Right lobe of liver (tissue), 6 donors: ENCODE measurements at places on chromosomes 7 and 10. TPM values are rescaled to one million over a fixed set of nuclear protein-coding genes. Genes with fewer than 3 reads are reported as not detected.

The LIPK gene
- not detected for total RNA-seq

The IFIT2 gene
- 6.4 TPM for total RNA-seq

The CHRM2 gene
- total RNA-seq: 0.25 TPM

DNA sequence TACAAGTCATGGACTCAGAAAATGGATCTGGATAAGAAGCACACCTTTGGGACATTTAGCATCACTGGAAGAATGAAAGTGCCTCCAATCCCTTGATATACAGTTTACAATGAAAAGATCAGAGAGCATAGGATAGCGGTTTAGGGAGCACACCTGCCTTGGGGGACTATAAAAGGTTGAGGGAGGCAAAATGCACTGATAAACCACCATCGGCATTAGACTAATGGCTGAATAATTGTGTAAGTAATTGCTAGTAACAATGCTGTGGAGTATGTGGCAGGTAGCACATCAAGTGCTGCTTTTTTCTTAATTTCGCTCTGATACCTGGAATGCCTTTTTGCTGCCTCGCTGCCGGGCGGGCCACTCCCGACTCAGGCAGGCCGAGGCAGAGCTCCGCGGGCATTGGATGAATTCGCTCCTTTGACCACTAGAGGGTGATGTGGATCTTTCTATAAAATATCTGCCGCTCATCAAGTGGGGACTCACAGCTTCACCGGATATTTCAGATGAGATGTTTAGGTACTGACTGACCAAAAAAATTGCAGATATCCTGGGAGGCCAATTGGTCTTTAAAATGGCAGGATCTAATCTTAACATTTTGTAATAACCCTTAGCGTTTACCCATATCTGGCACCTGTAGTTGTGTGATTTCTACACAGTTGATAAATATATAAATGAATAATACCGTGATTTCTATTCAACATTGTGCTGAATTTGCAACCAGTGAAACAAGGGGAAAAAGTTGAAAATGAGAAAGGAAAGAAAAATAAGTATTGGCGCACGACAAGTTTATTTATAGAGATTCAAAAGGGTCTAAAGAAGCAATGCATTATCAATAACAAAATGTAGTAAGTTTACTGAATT lies 116.8 kb upstream of the PRSS1 start:
- DNase-seq: peak; percentile 37

- DNase-seq: peak; percentile 70
These were observed 14.7 kb downstream of the FAM241B start for GRCh38 chr10:69644658-69645295.

- DNase-seq: no peak
These were observed 33.5 kb upstream of the IMMP2L start for GRCh38 chr7:111595780-111596179.

DNA sequence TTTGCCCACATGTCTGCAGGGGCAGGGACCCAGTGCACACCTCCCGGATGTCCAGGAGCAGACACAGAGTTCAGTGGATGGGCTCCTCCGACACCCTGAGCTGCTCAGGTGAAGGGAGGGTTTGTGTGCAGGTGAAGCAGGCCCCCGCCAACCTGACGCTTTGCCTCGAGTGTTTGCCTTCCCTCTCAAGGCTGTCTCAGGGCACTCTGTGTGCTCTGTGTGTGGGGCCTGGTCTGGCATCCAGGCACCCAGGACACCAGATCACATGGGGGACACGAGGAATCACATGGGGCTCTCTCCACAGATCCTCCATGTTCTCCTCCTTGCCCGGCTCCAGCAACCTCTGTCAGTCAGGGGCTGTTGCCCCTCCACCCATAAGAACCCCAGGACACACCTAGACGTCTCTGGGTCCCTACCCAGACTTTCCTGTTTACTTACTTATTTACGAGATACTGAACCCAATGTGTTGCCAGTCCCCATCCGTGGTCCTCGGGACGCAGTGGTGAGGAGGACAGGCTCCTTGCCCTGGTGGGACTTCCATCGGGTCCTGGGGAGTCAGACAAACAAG lies 99.5 kb downstream of the HTR5A start:
- no peak for DNase-seq

DNA sequence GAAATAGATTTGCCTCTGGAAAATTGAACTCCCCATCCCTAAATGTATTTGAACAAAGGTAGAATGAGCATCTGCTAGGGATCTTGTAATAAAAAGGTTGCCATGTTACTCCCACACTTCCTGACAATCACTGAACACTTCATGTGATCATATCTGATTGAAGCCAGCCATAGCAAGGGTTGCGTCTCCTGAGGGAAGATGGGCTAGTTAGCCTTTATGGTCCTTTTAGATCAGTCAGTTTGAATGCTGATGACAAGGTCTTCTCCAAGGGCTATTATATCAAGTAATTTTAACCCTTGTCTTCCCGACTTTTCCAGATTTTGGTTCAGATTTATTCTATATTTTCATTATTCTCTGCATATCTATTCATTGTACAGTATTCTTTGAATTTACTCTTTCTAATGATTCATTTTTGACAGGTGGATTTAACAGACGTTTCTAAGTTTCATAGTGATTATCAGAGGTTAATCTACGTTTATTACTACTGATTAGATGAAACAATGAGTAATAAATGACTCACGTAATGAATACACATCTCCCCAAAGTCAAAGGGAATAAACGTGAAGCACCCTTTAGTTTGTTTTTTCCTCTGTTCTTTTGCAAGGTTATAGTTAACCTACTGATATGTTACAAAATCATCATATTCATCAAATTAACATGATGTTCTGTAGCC lies 28.1 kb downstream of the CSGALNACT2 start:
- DNase-seq: no peak
